ENCODE measurements at places on chromosomes 1 and 21.

DNA sequence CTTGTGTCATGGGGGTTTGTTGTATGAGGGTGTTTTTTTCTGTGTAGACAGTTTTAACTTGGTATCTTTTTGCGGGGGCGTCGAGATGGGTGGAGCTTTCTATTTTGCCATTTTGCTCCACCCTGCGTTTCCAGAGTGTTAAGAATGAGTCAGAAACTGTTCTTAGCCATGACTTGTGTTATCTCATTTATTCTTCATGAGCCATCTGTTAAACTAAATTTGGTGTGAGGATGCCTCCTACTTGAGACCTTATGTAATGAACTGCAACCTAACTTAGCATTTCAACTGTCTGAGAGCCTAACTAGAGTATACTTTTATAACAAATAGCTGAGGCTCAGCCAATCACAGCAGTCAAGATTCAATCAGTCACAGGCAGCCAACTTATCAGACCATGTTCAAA lies 1873.5 kb downstream of the NCAM2 start:
- no peak for DNase-seq

GRCh38 chr1:173779936-173780335 lies 44.5 kb upstream of the DARS2 start:
- DNase-seq, result no peak

DNA sequence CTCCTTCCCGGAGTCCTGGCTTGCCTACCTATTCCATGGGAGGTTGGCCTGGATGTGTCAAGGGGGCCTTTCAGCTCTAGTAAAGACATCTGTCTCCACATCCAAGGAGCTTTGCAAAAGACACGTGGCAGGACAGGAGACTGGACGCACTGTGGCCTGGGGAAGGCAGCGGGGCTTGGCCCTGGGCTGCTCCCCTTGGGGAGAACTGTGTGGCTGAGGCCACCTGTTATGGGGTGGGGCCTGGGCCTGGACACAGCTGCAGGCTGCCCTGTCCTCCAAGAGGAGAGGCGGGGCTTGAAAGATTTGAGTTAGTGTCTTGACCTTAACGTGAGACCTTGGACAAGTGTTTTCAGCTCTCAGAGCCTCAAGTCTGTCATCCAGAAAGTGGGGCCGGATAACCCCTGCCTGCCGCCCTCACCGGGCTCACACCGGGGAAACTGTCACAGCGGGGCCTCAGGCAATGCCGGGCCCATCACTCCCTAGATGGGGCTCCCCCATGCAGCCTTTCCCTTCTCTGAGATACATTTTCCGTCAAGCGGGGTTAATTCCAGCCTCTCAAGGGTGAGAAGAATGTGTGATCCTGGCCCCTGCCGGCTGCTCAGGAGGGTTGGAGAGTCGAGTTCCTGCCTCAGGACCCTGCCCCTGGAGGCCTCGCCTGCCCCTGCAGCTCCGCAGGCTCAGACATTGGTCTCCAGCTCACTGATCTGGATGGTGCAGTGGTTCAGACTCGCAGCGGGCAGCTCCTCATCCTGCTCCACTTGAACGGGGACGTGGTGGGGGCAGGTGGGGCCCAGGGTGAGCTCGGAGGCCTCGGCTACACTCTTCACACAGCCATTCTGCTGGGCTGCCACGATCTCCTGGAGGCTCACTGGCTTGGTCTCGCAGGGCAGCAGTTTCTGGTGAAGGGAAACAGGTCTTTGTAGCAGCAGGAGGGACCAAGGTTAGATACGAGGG lies 25.6 kb downstream of the PODN start:
- DNase-seq, result no peak

DNA sequence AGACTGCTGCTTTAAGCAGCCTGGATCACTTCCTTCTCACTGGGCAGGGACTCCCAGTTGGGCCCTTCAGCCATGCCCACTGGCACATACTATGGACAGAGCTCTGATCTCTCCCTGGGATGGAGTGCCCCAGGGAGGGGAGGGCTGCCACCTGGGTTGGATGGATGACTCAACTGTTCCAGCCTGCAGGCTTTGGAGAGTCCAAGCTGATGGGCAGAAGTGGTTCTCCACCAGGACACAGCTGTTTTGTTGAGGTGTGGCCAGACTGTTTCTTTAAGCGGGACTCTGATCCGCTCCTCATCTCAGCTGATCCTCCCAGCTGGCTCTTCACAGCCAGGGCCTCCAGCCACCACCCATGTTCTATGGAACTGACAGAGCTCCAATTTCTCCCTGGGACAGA lies 166.9 kb downstream of the MAGI3 start:
- no peak for DNase-seq

GRCh38 chr1:12528021-12528852 lies 89.8 kb downstream of the DHRS3 start:
- no peak for DNase-seq

- DNase-seq, result peak; percentile 45
Measured at GRCh38 chr1:47875831-47876586, 121.2 kb downstream of the TRABD2B start.

- DNase-seq, result no peak
Measured at GRCh38 chr1:202821467-202821866, 10.7 kb downstream of the PCAT6 start.

DNA sequence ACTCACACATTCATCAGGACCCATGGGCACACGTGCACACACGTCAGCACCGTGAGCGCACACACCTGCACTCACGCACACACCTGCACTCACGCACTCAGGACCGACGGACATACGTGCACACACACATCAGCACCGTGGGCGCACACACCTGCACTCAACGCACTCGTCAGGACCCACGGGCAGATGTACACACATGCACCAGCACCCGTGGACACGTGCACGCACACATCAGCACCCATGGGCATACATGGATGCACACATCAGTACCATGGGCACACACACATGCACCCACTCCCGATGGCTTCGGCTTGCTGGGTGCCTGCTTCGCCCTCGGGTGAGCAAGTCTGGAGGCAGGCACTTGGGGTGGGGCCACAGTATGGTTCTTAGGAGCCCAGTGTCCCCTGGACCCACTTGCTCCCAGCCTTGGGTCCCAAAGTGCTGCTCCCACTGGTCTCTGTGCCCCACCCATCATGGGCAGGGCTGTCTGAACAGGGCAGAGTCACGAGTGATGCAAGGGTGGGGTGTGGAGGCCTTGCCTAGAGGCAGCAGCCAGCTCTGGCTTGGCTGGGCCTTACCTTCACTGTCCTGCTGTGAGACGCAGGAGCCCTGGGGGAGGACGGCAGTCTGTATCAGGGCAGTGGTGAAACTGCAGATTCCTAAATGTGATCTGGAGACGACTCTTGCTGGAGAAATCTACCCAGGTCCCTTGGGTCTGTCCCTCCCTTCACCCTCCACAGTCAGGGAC lies 49.8 kb downstream of the SKI start:
- DNase-seq, result no peak

- DNase-seq, result peak; percentile 75
Measured at GRCh38 chr1:33972676-33973395, 109.0 kb downstream of the HMGB4 start.

DNA sequence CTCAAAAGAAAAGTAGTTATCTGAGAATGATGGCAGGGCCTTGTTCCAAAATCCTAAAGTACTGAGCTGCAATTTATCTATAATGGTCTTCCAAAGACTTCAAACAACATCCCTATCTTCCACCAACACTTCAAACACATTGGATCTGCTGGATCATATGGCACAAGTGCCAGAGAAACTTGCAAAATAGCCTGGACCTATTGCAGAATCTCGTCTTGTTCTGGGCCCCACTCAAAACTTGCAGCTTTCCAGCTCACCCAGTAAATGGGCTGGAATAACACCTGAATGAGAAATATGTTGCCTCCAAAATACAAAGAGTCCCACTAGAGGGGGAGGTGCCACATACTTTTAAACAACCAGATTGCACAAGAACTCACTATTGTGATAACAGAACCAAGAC lies 44.0 kb upstream of the PKN2 start:
- DNase-seq, result no peak

GRCh38 chr1:97780884-97781283 lies 139.9 kb downstream of the DPYD start:
- DNase-seq, result no peak

GRCh38 chr21:31115249-31115648 lies 77.0 kb upstream of the KRTAP19-8 start:
- no peak for DNase-seq

GRCh38 chr1:111734856-111735255 lies 4.3 kb downstream of the INKA2 start:
- no peak for DNase-seq

- DNase-seq, result peak; percentile 40
Measured at GRCh38 chr1:109307274-109308021, 637 bp upstream of the MYBPHL start.

DNA sequence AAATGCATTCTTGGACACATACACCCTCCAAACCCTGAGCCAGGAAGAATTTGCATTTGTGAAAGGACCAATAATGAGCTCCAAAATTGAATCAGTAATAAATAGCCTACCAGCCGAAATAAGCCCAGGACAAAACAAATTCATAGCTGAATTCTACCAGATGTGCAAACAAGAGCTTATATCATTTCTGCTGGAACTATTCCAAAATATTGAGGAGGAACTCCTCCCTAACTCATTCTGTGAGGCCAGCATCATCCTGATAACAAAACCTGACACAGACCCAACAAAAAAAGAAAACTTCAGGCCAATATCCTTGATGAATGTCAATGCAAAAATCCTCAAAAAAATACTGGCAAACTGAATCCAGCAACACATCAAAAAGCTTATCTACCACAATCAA lies 6.7 kb downstream of the SPRR2E start:
- no peak for DNase-seq

DNA sequence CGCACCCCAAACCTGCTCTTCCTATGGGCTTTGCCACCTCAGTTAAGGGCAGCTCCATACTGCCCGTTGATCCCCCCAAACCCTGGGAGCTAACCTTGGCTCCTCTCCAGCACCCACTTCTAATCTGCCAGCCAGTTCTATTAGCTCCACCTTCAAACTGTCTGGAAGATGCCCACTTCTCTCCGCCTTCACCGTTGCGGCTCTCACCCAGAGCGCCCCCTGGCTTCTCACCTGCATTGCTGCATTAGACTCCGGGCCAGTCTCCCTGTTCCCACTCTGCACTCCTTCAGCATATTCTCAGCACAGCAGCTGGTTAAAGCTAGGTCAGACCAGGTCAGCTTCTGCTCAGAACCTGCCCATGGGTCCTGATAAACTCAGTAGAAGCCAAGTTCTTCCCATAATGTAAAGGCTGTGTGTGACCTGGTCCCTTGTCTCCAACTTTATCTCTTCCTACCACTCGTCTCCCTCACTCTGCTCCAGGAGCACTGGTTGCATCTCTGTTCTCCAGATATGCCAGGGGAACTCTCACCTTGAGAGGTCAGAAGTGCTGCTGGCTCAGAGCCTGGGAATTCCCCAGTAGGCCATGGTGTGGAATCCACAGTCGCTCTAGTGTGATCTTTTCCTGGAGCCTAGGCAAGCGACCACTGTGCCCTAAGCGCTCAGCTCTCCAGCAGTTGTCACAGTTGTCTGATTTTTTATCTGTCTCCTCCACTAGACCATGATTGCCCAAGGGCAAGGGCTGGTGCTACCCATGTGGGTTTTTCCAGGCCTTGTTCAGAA lies 150.3 kb downstream of the HMGB4 start:
- no peak for DNase-seq

GRCh38 chr1:45929257-45929687 lies 125.9 kb downstream of the MAST2 start:
- no peak for DNase-seq

GRCh38 chr1:100485855-100486258 lies 52.1 kb upstream of the GPR88 start:
- no peak for DNase-seq

DNA sequence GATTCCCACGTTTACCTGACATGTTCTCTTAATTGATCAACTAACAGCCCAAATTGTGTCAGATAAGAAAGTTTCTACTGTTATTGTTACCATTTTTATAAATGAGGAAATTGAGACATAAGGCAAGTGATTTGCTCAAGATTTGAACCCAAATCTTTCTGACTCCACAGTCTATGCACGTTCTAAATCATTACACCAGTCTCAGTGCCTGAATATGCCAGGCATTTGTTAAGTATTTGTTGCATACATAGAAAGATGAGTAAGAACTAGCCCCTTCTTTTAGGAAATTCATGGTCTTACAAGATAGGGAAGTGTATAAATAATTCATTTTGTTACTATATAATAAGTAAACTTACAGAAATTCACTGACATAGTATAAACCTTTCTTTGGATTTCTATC lies 7.1 kb upstream of the CD101 start:
- DNase-seq, result no peak

DNA sequence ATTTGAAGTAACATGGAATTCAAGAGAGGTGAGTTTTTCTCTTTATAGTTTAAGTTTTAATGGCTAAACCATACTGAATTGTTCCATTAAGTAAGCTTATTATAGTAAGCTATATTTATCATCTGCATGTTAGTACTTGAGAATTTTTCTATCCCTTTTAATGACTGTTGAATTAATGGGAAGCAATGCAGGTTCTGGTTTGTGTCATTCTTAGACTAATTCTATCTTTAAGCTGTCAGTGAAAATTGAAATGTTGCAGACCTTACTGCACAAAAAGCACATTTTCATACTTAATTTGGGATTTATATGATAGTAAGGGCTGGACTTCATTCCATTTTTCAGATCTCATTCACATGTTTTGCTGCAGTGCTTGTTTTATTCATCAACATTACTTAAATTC lies 25.9 kb downstream of the SRSF11 start:
- no peak for DNase-seq

Data from NCI-H1092 (cell line).